ENCODE measurements at places on chromosomes 6 and 20.

DNA sequence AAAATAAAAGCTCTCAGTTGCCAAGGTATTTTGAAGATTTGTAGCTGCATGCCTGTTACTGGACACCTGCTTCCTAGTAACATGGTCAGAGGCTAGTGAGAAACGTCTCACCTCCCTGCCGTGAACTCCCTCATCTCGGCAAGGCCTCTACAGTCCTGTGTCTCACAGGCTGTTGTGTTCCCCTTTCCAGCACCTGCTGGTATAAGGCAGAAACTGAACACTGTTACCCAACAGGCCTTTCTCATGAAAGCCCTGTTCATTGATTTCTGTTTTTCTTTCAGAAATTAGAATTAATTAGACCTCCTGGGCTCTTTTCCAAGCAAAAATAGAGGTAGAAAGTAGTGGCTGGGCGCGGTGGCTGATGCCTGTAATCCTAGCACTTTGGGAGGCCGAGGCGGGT is 17.6 kb upstream of the SRSF3 start:
- no peak for DNase-seq

- DNase-seq = no peak
These were observed 4.0 kb downstream of the BLTP3A start for GRCh38 chr6:34795836-34796425.

DNA sequence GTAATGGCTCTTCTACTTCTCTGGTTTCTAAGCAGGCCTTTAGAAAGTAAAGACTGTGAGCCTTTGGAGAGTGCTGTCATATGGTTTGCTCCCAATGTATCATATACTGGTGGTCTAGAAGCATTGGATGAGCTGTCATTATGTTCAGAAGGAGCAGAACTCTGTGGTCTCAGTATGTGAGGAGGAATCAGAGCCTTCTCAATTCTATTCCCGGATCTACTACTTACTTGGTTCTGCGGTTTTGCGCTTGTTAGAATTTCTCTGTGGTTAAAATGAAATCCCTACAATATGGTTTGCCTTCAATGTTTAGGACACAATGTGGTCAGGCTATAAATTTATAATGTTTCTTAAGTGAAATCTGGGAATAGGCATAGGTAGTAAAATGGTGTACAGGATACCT is 64.6 kb downstream of the RWDD2A start:
- no peak for DNase-seq

GRCh38 chr6:110609101-110609500 is 132.7 kb upstream of the SLC22A16 start:
- DNase-seq = no peak

GRCh38 chr20:288956-289692 is 1.4 kb downstream of the C20orf96 start:
- DNase-seq = no peak

DNA sequence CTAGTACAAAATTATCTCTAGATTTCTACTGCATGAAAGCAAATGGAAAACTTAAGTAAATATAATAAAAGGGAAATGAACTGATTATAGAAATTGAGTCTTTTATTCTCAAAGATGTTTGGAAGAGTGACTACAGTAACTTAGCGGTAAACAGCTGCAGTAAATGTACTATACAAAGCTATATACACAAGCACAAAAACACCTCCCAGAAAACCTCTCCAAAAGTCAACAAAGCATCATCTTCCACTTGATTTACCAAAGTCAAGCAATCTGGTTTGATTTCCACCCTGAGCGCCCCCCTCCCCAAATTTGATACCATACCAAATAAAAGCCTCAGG is 142.1 kb upstream of the SHLD1 start:
- DNase-seq = no peak

GRCh38 chr6:44234101-44235025 is 11.0 kb downstream of the SLC29A1 start:
- DNase-seq = no peak

DNA sequence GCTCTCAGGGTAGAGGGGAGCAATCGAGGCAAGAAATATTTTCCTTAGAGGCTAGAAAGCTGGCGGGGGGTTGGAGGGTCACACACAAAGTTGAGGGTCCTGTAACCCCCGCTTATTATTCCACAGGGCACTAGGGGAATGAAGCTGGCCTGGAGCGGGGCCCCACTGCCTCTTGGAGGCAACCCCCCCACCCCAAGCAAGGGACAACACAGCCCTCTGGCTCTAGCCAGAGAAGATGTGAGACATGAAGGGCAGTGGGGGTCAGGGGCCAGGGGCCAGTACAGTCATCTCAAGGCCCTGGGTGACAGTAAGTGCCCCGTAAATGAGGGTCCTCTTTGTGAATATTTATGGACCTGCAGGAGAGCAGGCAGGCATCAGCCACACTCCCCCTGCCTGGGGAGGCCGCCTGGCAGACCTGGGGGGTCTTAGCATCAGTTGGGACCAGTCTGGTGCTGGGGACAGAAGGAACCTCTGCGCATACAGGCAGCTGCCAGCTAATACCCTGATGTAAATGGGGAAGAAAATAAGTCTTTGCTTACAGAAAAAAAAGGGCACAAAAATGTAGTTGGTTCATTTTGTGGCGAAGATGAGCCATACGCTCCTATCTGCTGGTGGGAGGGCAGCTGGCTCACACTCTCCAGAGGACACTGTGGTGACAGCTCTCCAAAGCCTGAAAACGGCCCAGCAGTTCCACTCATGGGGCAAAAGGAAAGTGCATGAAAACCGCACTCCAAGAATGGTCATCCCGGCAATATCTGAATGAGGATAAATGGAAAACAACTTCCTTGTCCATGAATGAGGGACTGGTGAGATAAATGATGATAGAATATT is 21.9 kb downstream of the SPATA2 start:
- DNase-seq = no peak

GRCh38 chr6:134436281-134436815 is 118.4 kb upstream of the SGK1 start:
- peak; percentile 29 for DNase-seq

DNA sequence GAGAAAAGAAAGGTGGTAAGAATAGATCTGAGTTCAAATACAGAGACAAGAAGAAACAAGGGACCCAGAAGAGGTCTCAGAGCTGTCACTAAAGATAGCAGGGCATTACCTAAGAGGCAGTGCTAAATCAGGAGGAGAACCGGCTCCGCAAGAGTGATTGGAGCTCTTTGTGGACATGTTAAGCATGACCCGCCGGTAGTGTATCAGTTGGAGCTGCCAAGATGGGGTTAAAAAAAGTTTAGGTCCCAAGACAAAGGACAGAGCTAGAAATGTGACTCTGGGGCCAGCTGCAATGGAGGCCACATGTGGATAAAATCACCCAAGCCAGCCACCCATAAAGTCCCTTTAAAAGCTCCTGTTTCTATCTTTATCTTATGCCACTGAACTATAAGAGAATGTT is 93.4 kb downstream of the MBOAT1 start:
- no peak for DNase-seq

DNA sequence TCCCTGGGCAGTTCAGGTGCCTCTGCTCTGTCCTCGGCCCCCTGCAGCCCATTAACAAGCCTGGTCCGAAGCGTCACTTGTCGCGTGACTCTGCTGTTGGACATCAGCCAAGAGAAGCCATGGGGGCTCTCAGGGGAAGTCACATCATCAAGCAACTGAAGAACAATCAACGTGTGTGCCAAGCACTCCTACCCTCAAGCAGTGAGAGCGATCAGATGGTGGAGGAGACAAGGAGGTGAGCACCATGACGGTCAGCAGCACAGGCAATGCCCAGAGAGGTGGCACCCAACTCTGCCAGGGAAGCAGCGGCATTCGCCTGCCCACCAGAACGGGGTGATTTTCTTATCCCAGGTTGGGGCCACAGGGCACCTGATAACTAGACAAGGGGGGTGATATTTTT is 132.7 kb downstream of the AGPAT4 start:
- DNase-seq = no peak

DNA sequence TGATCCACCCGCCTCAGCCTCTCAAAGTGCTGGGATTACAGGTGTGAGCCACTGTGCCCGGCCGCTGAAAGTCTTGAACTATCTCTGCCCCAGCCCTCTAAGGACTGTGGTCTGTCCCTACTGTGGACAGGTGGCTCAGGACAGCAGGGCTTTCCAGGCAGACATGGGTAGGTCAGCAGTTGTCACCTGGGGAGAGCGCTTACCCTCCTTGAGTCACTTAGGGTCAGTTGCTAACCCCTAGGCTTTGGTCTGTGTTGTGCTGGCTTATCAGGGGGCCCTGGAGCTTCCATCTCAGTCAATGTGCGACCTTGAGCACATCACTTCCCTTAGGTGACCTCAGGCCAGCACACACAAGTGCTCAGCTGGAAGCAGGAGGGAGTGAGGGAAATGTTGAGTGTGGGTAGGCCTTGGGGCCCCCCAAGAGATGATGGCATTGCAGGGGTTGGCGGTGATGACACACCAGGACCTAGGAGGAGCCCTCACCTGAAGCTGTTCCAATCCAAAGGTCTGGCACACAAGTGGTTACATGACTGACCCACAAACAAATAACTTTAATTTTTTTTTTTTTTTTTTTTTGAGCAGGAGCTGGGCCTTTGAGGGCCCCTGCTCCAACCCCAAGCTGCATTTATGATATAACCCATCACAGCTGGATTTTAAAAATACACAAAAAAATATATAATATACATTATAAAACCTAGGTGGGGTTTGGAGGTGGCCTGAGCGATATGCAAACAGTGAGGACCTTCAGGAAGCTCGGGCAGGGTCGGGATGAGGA is 5.1 kb downstream of the RPL10A start:
- no peak for DNase-seq

- DNase-seq = no peak
These were observed 31.1 kb upstream of the SMAP1 start for GRCh38 chr6:70636596-70636995.

DNA sequence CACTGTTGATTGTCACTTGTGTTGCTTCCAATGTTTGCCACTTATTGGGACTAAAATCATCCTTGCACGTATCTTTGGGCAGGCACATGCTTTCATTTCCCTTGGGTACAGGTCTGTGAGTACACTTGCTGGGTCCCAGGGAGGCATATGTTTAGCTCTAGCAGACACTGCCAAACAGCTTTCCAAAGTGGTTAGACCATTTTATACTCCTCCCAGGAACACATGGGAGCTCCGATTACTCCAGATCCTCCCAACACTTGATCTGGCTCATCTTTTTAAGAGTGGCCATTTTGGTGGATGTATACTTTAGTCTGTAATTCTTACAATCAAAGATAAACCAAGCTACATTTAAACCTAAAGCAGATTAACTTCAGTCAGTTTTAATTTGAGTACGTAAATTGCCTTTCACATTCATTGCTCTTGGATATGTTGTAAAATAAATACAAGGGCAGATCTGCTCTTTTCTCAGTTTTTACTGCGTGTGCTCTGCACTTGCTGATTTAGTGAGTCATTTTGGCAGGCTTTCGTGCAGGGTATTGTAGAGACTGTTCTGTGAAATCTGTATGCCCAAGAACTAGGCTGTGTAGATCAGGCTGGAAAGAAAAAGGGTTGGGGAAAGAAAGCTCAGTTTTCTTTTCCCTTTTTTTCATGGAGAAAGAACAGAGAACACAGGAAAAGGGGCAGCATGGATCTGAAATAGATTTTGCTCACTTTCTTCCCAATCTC is 19.5 kb downstream of the SLC22A1 start:
- no peak for DNase-seq

- DNase-seq = no peak
These were observed 84.5 kb downstream of the PSMG4 start for GRCh38 chr6:3343089-3343883.

DNA sequence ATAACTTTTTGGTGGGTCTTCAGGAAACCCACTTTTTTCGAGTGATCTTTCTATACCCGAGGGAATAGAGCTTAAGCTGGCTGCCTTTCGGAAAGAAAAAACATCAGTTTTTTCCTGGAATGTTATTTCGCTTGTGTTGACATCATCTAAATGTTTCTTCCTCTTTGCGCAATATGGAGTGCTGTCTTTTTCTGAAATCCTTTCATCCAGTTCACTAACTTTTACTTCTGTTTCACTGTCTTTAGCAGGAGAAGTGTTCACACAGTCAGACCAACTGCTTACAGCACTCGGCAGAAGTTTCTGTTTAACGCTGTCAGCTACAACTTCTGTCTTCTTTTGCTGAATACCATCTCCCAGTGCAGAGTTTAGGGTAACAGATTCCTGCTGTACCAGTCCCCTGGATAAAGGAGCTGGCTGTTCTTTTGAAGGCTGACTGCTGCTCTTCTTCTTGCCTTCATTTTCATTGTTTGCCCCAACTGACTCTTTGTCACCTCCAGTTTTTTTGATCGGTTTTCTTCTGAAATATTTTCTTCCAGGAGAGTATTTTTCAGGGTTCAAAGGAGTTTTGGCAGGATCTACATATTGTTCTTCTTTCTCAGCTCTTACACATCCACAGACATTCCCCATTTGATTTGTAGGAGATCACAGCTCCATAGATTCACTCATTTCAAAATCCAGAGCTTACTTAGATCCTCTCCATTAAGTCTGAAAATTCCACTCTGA is 50.0 kb upstream of the DST start:
- DNase-seq = no peak

DNA sequence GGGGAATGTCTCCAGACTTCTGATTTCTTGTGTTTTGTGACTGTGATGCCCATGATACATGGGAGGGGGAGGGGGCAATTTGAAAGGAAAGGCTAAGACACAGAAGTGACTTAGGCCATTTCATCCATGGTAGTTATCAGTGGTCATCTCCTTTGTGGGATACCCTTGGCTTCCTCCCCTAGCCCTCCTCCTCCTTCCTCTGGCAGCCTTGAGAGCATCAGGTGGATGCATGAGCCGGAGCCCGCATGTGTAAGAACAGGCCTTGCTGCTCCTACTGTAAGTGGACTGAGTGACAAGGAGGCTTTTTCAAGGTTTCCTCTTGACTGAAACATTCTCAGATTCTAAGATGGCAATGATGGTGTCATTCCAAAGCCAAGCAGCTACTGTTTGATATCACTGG is 874 bp downstream of the CD83 start:
- DNase-seq = no peak

DNA sequence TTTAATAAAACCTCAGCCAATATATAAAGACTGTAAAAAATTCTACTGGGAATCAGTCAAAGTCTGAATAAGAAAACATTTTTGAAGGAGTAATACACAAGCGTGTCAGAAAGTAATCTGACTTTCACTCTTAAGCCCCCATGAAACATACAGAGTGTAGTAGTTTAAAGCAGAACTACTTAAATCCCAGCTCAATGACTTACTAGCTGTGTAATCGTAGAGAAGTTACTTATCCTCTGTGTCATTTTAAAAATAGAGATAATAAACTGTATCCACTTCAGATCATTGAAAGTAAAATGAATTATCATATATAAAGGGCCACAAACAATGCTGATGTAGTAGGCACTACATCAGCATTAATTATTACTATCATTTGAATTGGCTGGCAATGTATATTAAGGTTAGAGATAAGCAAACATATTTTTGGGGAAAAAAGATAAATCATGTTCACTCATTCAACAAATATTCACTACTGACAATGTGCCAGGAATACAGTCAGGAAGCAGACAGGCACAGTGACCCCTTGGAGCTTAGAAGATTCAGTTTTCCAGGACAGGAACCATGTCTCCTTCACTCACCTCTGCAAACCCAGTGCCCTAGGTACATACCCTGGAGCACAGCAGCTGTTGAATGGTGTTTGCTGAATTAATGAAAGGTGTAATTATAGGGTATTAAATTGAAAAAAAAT is 14.4 kb downstream of the REPS1 start:
- DNase-seq = no peak

DNA sequence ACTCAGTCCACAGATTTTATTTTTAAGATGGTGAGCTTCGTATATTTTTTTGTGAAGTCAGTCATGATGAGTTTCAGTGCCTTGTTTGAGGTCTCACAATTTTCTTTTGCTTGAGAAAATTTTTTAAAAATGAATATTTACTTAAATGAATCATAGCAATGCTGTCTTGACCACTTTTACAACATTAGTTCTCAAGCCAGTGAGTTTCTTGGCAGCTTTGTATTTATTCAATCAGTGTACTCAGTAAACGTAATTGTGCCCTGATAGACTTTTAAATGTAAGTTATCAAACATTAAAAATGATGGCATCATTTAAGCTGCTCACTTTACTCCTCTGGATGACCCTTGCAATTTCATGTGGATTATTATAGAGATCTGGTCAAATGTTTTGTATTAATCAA is 261.4 kb downstream of the KHDC1L start:
- no peak for DNase-seq
